ENCODE measurements at places on chromosomes 12 and 14. TPM values are rescaled to one million over a fixed set of nuclear protein-coding genes. Genes with fewer than 3 reads are reported as not detected.

LIN7A gene
- total RNA-seq = 0.62 TPM

MMP14 gene
- 0.41 TPM for total RNA-seq

KSR2 gene
- total RNA-seq = 0.59 TPM

ARMH4 gene
- total RNA-seq = 0.46 TPM

KRT74 gene
- total RNA-seq = not detected

DLGAP5 gene
- 41.4 TPM for total RNA-seq

OR6C2 gene
- not detected for total RNA-seq

TESPA1 gene
- not detected for total RNA-seq

RAD9B gene
- 0.46 TPM for total RNA-seq

SLC10A1 gene
- not detected for total RNA-seq

DACT1 gene
- 0.43 TPM for total RNA-seq

KRT73 gene
- not detected for total RNA-seq

ARHGEF25 gene
- total RNA-seq = 4.8 TPM

CORO1C gene
- 192 TPM for total RNA-seq

NPFF gene
- total RNA-seq = not detected

FGF6 gene
- not detected for total RNA-seq

FOXA1 gene
- 5.1 TPM for total RNA-seq

ATXN7L3B gene
- total RNA-seq = 13.1 TPM

KCNC2 gene
- not detected for total RNA-seq

SCARB1 gene
- total RNA-seq = 156 TPM

CARMIL3 gene
- total RNA-seq = 0.45 TPM

PSEN1 gene
- 63.9 TPM for total RNA-seq

CMKLR1 gene
- 0.03 TPM for total RNA-seq

C1QL4 gene
- 5.5 TPM for total RNA-seq

CCDC177 gene
- total RNA-seq = 0.05 TPM

HDAC7 gene
- total RNA-seq = 58.4 TPM

COX8C gene
- not detected for total RNA-seq

CMA1 gene
- not detected for total RNA-seq

LMO3 gene
- total RNA-seq = not detected

PDE3A gene
- total RNA-seq = 3.0 TPM

OR6C1 gene
- not detected for total RNA-seq

TGM1 gene
- 0.99 TPM for total RNA-seq

CSRNP2 gene
- 14.1 TPM for total RNA-seq

DEGS2 gene
- total RNA-seq = 2.1 TPM

STXBP6 gene
- 1.9 TPM for total RNA-seq

TSPAN11 gene
- total RNA-seq = 0.10 TPM

MYF5 gene
- total RNA-seq = not detected

CCDC175 gene
- not detected for total RNA-seq

NELL2 gene
- total RNA-seq = not detected

EFS gene
- total RNA-seq = not detected

HOXC5 gene
- 0.70 TPM for total RNA-seq

PTGER2 gene
- 3.3 TPM for total RNA-seq

LRRC10 gene
- not detected for total RNA-seq

LMNTD1 gene
- total RNA-seq = not detected

SLC39A2 gene
- total RNA-seq = not detected
